ENCODE measurements at places on chromosomes 11 and 22.

DNA sequence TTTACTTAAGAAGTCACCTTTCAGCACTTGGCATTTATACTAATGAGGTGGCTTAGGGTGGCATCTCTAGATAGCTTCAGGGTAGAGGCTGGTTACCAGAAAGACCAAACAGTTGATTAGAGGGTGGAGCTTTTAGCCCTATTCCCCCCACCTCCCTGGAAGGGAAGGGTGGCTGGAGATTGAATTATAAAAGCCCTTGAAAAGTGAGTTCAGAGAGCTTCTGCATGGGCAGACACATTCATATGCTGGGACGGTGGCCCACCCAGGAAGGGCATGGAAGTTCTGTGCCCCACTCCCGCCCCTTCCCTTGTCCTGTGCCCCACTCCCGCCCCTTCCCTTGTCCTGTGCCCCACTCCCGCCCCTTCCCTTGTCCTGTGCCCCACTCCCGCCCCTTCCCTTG is 244.2 kb downstream of the DDX10 start:
- no peak for DNase-seq

DNA sequence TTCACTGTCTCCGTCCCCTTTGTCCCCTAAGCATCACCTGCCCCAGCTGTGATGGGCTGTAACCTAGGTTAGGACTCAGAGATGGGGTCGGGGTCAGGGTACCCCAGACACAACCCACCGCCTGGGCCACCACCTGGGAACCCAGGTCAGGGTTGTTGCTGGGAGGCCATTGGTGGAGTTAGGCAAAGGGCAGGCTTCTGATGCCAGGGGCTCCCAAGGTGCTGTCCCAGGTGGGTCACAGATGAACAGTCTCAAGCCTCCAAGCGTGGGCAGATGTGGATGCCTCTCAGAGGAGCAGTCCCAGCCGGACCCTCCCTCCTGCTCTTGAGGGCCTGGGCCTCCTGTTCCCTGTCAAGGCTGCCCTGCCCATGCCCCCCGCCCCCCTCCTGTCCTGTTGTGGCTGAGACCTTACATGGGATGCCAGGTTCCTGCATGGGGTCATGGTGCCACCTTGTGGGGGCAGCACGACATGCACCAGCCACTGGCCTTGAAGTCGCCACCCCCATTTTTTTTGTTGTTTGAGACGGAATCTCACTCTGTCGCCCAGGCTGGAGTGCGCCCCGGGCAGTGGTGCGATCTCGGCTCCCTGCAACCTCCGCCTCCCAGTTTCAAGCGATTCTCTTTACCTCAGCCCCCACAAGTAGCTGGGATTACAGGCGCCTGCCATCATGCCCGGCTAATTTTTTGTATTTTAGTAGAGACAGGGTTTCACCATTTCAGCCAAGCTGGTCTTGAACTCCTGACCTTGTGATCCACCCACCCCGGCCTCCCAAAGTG is 12.1 kb downstream of the GATD1 start:
- DNase-seq, result peak; percentile 51

DNA sequence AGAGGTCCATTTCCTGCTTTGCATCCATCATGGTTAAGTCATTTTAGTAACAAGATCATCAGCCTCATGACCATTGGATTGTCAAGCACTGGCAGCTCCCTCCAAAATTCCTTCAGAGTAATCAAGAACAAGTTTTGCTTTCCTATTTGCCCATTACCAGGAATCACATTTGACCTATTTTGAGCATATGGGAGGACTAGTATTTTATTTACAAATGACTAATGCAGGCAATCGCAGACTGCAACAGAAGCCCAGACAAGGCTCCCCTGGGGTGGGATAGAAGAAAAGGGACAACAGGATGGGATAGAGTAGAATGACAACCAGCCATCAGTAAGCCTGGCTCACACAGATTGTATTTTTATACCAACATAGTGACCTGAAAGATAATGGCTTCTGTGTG is 9.1 kb downstream of the MMP10 start:
- no peak for DNase-seq

DNA sequence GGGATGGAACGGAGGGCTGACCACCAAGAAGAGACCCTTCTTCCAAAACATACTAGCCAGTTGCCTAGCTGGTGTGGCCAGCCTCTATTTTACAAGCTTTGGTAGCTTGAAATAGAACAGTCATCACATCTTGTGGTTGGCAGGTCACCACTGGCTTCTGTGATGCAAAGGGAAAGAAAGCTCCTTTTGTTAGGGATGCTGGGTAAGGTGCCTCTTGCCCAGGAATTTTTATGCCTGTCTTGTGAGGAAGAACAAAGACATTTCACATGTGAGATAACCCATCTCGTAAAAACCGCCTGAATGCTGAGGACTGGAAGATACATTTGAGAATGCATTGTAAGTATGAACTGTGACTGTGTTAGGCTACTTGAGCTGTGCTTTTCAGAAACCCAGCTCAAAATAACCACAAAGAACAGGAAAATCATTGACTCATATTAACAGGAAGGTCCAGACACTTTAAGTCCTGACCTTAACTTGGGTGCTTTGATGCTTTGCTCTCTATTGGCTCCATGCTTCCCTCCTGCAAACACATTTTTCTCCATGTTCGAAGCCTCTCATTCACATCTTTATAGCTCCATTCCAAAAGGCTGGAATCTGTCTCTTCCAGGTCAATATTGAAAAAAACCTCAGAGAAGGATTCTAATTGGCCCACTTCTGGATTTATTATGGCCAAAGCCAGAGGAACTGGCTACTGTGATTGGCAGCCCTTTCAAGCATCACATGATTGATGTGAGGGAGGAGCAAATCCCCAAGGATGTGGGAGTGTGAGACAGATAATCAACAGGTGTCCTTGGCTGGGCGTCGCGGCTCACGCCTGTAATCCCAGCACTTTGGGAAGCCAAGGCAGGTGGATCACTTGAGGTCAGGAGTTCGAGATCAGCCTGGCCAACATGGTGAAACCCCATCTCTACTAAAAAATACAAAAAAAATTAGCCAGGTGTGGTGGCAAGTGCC is 53.9 kb downstream of the MICAL2 start:
- no peak for DNase-seq

GRCh38 chr11:118988280-118988679 is 9.7 kb upstream of the CENATAC start:
- DNase-seq, result no peak

DNA sequence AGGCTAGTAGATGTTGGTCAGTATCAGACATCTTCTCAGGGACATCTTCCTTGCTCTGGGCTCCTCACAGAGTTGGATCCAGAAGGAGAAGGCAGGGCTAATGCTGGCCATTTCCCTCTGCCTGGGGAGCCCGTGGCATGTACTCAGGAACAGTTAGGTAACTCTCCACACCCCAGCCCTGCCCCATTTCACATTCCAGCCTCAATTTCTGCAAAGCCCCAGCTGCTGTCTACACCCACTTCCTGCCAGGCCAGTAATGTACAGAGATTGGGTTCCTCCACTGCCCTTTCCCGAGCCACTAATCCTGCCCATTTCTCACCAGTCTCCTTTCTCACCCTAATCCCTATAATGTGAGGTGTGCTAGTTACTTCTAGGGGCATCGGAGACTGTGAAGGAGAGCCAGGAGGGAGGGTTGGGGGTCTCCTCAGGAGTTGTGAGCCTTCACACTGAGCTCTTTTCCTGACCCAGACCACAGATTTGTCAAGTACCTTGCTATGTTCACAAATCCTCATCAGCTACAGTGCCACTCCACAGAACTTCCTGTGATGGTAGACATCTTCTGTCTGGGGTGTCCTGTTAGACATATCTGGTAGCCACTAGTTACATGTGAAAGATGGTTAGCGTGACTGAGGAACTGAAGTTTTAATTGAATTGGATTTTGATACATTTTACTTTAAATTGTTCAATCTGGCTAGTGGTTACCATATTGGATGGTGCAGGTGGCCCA is 1.3 kb upstream of the SEC14L3 start:
- no peak for DNase-seq

DNA sequence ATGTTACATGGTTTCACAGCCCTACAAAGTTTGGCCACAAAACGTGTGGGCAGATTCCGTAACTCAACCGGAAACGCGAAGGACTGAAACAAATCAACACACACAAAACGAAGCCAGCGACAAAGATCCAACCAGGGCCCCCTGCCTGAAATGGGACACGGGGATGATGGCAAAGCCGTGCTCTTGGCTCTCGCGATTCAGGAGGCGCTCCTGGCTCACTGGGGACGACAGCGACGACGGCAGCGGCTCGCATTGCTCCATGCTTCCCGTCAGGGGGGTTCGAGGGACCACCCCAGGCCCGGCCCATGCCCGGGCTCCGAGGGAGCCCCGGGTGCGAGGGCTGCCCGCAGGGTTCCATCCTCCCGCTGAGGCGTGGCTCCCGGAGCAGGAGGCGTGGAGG is 4786.8 kb upstream of the OR11H1 start:
- no peak for DNase-seq

DNA sequence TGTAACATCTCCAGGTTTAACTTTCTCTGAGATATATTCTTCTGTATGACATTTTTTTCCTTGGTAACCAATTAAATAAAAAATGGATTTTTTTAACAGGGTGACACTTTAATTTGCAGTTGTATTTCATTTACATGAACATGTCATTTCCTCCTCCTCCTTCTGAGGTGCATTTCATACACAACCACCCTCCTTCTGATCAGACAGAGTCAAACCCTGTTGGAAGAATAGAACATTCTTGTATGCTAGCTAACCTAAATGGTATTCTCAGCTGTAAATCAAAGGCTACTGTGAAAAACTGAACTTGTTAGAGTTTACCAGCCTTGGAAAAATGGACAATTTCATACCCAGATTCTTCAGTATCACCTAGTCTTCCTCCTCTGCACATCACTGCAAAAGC is 52.7 kb upstream of the CHRM4 start:
- DNase-seq, result no peak

DNA sequence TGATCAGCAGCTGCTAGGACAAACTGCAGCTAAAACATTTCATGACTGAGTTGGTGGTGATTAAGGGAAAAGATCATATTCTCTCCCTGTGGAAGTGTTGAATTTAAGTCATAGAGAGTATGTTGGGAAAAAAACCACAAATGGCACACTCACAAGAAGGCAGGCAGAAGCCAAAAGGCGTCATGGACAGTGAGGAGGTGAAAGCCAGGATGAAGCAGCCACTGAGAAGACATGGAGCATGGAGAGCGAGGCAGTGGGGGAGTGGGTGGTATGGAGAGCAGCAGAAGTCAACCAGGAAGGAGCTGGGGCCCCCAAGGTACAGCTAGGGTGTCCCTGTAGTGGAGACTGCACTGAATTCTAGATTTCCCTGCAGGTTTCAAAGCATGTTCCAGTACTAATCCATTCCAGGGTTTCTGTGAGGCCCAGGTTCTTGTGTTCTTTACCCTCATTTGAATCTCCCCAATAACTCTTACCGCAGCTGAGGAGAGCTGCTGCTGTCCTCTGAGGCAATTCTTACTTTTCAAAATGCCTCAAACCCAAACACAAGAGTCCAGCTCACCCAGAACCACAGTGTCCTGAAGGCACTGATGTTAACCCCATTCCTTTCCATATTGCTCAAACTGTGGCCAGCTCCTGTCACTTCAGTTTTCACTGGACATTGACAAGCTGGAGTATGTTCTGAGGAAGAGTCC is 191.8 kb upstream of the E2F8 start:
- DNase-seq, result no peak

All from inflammatory macrophage treated with lipopolysaccharide for 4 hours (primary cell).